Activated CD4-positive, alpha-beta T cell treated with anti-CD3 and anti-CD28 coated beads, Interleukin-2, amount 10 ng/mL, durations not matched to agents 24 days and 14 days (primary cell): ENCODE measurements at places on chromosomes 16 and 17. TPM values are rescaled to one million over a fixed set of nuclear protein-coding genes. Genes with fewer than 3 reads are reported as not detected.

The EVPL gene
- 0.09 and 0.17 TPM in 2 replicates for total RNA-seq

The GAST gene
- not detected in 2 replicates for total RNA-seq

The MYH2 gene
- total RNA-seq: not detected in 2 replicates

The PRRT2 gene
- 1.6 and 1.7 TPM in 2 replicates for total RNA-seq

The GRIN2A gene
- total RNA-seq: not detected in 2 replicates

The TEX19 gene
- total RNA-seq: 0.09 TPM in 2 replicates

The ABCC11 gene
- 0.12 TPM in 1 of 2 replicates, not detected in the other for total RNA-seq

The AIPL1 gene
- total RNA-seq: not detected in 2 replicates

The CA5A gene
- total RNA-seq: not detected in 2 replicates

The PIK3R6 gene
- total RNA-seq: 3.7 and 4.5 TPM in 2 replicates

The IGF2BP1 gene
- 0.09 TPM in 1 of 2 replicates, not detected in the other for total RNA-seq

The KCNJ16 gene
- total RNA-seq: not detected in 2 replicates

The TERB1 gene
- total RNA-seq: 0.37 TPM in 1 of 2 replicates, not detected in the other

The CDK5R1 gene
- 7.2 and 8.2 TPM in 2 replicates for total RNA-seq

The HOXB1 gene
- not detected in 2 replicates for total RNA-seq

The PITPNM3 gene
- total RNA-seq: 0.66 and 0.77 TPM in 2 replicates
